Fibroblast of the aortic adventitia (primary cell): ENCODE measurements at places on chromosomes 13 and 19. TPM values are rescaled to one million over a fixed set of nuclear protein-coding genes. Genes with fewer than 3 reads are reported as not detected.

Gene FAM124A
- total RNA-seq, result 3.3 TPM in 1 of 2 replicates, not detected in the other

Gene C19orf67
- total RNA-seq, result 0.27 TPM in 1 of 2 replicates, not detected in the other

Gene OSCAR
- 0.63 and 2.5 TPM in 2 replicates for total RNA-seq

Gene CEACAM1
- 0.33 TPM in 1 of 2 replicates, not detected in the other for total RNA-seq

Gene KIR3DL1
- total RNA-seq, result not detected in 2 replicates

Gene DBP
- total RNA-seq, result 20.9 and 48.8 TPM in 2 replicates

Gene ZNF543
- 5.1 and 9.4 TPM in 2 replicates for total RNA-seq

Gene SH2D3A
- total RNA-seq, result not detected in 2 replicates
